ENCODE measurements at places on chromosomes 1 and 21.

DNA sequence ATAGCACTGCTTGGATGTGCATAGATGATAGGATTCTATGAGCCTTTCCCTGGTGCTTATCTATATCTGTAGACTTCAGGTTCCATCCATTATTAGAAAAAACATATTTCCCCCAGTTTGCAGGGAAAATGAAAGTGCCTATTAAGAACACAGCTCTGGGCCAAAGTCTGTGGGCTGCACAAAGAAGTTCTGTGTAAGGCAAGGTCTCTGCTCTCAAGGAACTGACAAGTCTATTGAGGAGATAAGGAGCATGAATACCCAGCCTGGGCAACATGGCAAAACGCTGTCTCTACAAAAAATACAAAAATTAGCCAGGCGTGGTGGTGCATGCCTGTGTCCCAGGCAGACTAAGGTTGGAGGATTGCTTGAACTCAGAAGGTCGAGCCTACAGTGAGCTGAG lies 22.3 kb upstream of the SDE2 start:
- no peak for DNase-seq

- DNase-seq: no peak
Observed at GRCh38 chr1:35674111-35674510, 32.8 kb upstream of the PSMB2 start.

- no peak for DNase-seq
Observed at GRCh38 chr1:106995970-106996369, 60.5 kb upstream of the PRMT6 start.

DNA sequence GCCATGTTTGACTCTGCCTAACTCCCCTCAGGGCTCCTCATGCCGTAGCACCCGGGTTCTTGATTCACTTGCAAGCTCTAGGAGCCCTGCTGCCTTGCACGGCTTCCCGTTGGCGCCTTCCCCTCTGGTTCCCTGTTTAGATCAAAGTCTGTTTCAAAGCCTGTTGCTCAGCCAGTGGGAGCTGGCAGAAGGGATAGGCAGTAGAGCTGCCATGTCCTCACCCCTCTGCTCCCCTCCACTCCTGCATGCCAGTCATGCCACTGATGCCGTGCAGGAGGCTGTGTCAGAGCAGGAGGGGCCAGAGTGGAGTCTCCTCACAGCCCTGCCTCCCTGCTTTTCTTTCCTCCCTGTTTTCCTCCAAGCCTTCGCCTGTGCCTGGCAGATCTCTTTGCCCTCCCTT lies 26.5 kb downstream of the HMGCS2 start:
- DNase-seq: no peak

GRCh38 chr1:201230676-201231075 lies 40.1 kb downstream of the IGFN1 start:
- no peak for DNase-seq

GRCh38 chr21:41583274-41583790 lies 75.4 kb upstream of the TMPRSS2 start:
- DNase-seq: peak; percentile 75

DNA sequence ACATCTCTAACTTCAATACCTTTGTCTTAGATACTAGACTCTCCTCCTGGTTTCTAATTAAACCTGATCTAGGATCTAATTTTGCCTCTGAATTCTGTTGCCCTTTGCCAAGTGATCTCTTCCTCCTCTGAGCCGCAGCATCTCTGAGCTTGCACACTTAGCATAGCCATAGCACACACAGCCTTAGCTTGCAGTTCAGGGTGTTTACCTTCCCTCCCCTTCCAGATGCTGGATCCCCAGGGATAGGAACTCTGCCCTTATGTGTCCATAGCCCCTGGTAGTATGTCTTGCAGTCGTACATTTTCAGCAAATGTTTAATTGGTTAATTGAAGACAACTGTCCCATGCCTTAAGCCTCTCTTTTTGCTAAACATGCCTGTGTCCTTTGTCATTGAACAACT lies 30.3 kb downstream of the SELL start:
- DNase-seq: no peak

GRCh38 chr1:45246760-45247159 lies 40.4 kb upstream of the ZSWIM5 start:
- DNase-seq: peak; percentile 73

GRCh38 chr1:173098117-173098516 lies 47.4 kb upstream of the TNFSF18 start:
- DNase-seq: no peak

DNA sequence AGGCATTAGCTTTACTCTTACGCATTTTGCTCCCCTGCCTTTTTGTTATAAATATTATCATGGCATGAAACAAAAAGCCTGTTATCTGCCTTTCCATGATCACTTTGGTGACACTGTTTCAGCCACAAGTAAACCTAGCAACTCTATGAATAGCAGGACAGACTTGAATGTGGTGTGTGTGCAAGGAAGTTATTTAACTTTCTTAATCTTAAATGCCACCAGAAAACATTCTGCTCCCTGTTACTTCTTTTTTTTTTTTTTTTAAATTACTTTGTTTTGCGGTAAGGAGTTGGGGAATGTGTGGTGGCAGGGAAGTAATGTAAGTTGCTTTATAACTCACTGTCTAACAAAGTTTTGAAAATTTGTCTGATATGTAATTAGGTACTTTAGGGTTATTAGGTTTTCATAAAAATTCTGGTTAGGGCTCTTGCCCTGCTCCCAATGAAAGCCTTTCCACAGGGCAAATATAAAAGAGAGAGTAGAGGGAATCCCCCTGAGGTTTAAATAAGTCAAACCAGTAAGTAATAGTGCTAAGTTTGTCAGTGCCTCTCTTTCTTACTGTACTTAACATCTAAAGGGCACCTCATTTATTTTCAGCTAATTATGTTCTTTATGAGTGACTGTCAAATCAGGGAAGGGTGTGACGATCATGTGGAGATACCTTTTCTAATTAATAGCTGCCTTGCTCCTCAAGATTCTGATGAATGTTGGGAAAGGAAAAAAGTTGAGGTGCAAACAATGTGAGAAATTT lies 39.5 kb downstream of the RASAL2 start:
- DNase-seq: no peak

DNA sequence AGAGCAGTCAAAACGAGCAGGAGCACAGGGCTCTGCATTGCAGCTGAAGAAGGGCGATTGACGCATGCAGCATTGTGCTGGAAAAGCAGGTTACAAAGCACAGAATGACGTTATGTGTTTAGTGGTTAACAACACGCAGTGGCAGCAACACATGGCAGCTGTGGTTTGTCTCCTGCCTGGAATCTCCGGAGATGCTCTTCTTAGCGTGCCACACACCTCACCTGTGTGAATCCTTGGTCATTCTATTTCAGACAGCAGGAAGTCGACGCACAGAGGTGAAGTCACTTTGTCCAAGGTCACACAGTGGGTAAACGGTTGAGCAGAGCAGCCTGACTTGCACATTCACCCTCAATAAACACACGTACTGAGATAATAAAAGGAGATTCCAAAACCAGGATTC lies 14.7 kb downstream of the OBSCN start:
- DNase-seq: peak; percentile 18

DNA sequence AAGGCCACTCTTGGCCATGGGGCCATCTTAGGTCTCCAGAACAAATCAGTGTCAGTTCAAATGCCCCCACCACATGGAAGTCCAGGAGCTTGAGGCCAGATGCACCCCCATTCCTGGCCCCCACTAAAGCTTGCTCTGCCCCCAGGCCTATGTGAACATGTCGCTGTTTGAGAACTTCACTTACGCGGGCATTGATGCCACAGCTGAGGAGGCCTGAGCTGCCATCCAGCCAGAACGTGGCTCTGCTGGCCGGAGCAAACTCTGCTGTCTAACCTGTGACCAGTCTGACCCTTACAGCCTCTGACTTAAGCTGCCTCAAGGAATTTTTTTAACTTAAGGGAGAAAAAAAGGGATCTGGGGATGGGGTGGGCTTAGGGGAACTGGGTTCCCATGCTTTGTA lies 15.1 kb upstream of the MPL start:
- DNase-seq: no peak

DNA sequence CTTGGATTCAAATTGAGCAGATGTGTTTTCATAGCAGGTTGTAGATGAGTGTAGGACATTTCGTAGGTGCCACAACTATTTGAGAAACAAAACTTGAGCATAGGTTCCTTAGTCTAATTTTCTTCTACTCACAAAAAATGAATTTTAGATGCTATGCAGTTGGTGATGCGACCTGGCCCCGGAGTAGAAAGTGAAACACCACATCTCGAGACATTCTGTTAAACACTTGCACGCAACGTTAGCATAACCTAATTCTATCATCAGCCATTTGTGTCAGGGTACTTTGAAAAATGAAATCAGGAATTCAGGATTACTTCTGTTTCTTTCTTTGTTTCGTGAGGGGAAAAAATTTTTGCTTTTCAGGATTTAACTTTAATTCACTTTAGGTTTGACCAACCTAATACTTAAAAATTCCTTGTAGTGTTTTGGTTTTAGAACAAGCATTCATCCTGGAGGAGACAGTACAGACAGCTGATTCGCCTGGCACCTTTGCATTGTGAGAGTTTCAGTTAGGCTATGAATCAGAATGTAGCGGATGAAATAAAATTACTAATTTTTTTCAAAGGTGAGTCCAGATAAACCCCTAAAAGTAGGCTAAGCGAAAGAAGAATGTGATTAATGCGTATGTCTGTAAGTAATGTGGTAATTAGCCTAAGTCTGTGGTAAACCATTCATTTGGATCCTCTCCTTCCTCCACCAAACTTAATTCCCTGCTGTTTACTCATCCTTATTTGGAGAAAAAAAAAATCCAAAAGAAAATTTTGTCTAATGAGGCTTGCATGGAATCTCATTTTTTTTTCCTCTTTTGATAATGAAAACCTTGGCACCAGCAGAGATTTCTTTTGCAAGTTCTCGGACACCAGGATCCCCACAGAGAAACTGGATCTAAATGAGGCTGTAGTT lies 44.9 kb downstream of the MAP3K21 start:
- no peak for DNase-seq

DNA sequence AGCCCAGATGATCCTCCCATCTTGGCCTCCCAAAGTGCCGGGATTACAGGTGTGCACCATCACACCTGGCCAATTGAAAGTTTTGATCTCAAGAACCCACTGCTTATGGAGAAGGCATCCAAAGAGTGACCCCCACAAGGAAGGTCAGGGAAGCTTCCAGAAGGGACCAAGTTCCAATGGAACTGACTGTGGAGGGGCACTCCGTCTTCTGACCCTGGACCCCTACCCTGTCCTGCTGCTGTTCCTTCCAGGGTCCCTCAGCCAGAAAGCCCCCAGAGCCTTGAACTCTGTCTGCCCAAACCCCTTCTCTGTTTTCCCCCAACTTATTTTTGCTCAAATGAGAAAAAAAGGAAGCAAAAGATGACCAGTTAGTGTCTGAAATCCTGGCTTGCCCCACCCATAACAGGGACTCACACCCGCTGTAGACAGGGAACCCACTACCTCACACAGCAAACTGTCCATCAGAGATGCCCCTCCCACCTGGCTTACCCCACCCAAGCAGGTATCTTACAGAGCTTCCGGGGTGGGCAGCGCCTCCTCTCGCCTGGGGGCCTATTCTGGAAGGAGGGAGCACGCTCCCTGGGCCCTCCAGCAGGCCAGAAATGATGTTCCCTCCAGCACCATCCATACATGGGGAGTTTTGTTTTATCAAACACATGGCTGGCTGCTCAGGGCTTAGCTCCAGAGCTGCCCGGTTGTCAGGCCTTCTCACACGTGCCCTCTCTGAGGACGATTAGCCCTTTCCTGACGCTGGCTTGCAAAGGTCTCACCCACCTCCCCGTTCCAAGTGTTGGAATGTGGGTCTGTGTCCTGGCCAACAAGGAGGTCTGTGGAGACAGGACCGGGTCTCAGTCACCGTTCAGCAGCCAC lies 3.1 kb upstream of the WNT3A start:
- no peak for DNase-seq

DNA sequence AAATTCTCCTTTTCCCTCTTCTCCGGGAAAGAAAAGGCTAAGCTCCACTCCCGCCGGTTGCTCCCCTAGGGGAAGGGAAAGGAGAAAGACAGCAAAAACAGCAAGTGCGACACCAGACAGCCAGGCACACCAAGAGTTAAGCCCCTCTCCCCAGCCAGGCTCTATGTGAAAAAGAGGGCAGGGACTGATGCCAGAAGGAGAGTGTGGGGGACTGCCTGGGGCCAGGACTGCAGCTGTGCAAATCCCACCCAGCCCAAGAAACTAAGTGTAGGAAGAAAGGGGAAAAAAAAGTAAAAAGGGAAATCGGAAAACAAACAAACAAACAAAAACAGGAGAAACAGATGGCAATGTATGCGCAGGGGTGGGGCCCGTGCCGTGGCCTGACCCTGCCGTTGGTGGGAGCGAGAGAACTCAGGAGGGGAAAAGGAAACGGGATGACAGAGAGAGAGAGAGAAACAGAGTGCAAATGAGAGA lies 27.7 kb upstream of the FMO1 start:
- DNase-seq: no peak

GRCh38 chr1:59285691-59286090 lies 11.2 kb upstream of the FGGY start:
- DNase-seq: no peak

DNA sequence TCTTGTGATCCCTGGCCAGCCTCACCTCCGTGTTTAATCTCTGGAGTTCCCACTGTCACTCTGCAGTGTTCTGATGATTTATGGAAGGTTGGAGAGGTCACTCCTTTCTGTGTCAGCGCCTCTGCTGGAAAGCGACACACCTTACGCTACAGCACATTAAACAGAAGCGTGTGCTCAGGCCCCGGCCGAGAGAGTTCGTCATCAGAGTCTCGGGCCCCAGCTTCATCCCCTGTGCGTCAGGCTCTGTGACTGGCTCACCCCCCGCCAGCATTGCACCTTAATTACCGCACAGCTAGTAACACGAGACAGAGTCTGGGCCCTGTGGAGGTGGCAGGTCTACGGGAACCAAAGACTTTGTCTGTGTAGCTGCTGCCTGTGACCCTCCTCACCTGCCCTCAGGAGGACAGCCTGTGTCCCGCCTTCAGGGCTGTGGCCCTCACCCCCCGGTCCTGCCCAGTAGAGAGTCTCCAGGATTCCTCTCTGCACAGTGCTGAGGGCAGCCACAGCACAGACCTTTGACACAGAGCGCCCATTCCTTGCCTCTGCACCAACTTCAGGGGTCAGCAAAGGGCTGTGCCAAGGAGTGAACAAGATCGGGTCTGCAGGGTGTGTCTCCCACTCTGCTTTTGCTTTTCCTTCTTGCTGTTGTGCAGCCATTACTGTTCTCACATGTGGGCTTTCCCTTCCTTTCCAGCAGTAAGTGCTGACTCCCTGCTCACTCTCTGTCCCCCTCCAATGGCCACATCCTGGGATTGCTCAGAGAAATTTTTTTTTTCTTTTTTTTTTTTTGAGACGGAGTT lies 157.6 kb downstream of the PGBD5 start:
- peak; percentile 56 for DNase-seq

GRCh38 chr1:227776331-227776771 lies 39.1 kb upstream of the PRSS38 start:
- DNase-seq: no peak

DNA sequence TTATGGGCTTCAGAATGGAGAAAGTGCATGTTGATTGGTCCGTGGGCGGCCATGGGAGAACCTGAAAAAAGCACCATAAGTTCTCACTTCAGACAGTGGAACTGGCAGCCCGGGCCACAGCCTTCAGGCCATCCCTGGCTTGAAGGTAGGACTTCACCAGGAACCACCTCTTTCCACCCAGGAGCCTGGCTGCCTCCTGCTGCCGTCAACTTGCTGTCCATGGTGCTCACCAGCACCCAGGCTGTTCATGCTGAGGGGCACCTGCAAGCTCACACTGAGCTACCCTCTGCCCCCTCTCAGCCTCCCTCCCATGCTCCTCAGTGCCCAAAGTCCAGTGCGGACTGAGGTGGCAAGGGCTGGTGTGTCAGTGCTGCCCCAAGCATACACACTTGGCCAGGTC lies 12.9 kb upstream of the FNBP1L start:
- DNase-seq: no peak
